ENCODE measurements at places on chromosomes 7 and 10.

DNA sequence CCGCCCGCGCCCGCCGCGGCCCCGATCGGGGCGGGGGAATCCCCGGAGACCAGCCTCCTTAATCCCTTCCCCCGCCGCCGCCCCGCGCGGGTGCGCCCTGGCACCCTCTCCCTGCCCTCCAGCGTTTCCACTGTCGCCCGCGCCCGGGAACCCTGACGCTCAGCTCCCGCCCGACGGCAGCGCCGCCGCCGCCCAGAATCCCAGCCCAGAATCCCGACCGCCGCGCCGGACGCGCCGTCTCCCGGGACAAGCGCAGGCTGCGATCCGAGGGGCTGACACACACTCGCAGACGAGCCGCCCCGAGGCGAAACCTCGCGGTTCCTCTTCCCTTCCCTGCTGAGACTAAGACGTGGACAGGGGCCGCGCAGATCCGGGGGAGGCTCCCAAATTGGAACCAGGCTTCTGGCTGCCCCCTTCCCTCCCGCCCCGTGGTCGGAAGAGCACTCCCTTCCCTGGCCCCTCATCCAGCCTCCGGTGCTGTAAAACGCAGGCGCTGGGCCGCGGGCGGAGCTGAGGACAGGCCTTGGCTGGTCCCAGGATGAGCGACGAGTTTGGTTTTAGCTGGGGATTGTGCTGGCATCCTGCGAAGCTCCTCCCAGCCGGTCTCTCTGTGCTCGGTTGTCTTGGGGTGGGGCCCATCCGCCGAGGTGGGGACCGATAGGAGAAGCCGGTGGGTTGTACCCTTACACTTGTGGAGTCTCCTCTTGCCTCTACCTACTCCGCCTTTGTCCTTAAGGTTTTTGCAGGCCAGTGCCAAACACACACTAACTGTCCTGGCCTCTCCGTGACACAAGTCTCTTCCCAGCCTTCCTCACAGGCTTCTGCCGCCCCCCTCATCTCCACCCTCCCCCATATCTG, 1.1 kb downstream of the MARVELD1 start:
- no peak for DNase-seq

GRCh38 chr7:9939176-9939575, 1034.5 kb upstream of the PHF14 start:
- no peak for DNase-seq

- DNase-seq: no peak
These were observed 70.1 kb downstream of the VPS41 start for GRCh38 chr7:38838725-38839385.

DNA sequence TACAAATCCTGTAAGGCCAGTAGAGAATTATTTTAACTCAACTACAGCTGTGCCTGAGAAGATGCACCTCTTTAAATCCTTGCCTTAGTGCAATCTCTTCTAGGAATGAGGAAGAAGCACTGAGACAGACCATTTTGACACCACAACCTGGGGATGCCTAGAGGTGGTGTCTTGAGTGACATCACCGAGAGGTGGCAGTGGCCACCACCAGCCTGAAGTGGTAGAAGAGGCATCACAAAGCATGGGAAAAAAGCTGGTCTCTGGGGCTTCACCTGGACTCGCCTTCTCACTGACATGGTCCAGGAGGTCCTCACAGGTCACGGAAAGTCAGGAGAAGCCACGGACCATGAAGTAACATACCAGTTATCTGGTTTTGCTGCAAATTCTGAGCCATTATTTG, 99.2 kb upstream of the PDLIM1 start:
- no peak for DNase-seq

DNA sequence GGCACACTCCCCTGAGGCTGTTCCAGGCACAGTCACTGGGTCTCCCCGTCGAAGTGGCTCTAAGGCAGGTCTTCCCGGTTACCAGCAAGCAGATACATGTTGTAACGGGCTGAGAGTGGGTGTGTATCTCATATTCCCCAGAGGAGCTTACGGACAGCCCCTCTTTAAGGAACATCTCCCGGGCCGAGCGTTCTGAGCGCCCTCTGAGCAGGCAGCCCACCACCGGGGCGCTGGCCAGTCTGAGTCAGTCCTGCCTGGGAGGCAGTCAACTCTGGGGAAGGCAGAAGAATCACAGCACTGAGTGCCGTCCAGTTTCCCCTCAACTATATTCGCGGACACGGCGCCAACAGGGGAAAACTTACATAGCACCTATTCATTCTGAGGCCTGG, 117.4 kb downstream of the LHPP start:
- no peak for DNase-seq

DNA sequence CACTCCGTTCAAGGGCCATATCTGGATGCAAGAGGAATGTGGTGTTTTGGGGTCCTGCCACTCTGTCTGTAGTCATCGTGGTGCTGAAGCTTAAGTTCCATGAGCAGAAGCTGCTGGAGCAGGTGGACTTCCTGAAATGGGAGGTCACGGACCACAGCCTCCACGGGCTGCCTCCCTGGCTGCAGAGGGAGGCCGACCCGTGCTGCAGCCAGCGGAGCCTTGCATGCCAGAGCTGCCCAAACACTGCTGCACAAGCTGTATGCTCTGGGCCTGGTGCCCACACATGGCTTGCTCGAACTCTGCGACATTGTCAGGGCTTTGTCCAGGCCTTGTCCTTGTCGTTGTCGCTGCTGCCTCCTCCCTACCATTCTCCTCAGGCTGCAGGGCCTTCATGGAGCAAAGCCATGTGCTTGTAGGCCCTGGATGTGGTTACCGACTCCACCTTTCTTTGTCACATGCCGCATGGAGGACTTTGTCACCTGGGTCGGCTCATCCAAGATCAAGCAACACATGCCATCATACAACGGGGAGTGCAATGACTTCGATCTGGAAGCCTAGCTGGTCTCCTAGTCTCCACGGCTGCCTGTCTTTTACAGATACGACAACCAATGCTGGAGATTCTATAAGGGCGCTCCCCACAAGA, 21.4 kb downstream of the GARIN1A start:
- no peak for DNase-seq

DNA sequence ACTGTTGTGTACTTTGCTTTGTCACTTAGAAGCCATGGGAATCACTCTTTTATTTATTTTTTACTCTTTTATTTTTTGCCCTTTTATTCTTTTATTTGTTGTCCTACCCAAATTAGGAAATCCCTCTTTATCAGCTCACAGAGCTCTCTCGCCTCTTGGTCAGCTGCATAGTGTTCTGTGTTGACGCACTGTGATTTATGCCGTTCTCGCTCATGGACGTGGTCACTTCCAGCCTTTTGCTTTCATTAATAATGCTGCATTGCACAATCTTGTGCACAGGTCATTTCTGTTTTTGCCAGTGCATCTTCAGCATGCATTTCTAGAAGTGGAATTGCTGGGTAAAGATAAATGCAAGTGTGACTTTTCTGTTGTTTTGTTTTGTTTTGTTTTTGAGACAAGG, 42.3 kb downstream of the FBH1 start:
- no peak for DNase-seq

DNA sequence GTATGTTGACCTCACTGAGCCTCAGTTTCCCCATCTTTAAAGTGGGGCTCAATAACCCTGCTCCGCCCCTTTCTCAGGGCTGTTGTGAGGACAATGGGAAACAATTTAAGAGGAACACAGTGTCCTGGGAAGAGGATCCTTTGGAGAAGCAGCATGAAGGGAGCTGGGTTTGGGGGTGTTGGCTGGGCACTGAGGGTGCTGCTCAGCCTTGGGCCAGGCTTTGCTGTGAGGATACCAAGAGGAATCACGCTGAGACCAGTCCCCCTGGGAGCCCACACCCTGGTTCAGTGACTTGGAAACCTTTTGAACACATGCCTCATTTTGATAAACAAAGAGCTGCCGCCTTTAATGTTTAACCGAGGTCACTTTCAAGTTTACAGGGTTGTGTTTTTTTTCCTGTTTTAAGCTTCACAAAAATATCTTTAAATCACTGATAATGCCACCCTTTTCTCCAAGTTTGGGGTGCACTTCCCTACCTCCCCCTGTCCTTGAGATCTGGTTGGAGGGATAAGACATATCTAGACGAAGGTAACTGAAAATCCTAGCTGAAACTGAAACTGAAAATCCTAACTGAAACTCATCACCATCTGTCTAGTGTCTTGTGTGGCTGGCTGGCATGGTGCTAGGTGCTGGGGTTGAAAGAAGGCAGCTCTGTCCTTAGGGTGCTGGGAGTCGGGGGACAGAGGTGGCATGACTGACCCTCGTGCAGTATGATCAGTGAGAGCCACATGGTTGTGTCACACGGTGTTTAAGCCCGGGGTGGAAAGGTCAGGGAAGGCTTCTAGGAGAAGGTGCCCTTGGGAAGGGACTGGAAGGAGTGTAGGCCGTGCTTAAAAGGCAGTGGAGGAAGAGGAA, 27.7 kb downstream of the ZNF775 start:
- no peak for DNase-seq

Measured in LNCaP clone FGC (cell line).